ENCODE measurements at places on chromosomes 6 and 20.

DNA sequence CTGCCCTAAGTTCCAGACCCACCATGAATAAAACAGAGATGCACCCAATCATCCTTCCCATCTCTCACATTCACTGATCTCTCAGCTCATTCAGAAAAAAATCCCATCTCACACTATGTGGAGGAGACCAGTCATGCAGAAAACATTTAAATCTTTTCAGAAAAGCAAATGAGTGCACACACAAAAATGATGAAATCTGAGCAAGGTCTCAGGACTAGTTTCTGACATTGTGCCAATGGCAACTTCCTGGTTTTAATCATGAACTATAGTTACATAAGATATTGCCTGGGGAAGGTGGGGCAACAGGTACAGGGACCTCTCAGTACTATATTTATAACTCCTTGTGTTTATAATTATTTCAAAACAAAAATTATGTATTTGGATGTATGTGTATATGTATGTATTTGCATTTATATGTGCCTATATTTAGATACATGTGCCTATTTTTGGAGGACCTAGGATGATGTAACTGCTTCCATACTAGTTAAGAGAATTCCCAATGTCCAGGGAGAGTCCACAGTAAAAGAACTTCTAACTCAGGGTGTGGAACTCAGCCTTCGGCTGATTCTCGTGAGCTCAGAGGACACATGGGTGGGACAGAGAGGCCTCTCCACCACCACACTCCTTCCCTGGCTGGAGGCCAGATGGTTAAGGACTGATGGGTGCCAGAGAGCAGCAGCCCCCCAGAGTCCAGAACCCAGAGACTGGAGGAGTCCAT is 71.7 kb upstream of the MAP3K4 start:
- no peak overlapping the region for H3K4me3 ChIP-seq
- no peak for DNase-seq
- peaks cover 6% of the 10 kb centered on the region for H3K36me3 ChIP-seq

DNA sequence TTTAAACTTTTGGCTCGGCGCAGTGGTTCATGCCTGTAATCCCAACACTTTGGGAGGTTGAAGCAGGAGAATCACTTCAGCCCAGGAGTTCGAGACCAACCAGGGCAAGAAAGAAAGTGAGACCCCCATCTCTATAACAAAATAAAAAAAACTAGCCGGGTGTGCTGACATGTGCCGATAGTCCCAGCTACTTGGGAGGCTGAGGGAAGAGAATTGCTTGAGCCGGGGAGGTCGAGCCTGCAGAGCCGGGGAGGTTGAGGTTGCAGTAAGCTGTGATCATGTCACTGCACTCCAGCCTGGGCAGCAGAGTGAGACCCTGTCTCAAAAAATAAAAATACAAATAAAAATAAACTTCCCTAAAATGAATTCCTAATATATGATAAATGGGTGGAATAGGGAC is 50.4 kb downstream of the ZMYND8 start:
- H3K4me1 ChIP-seq, result peaks cover 26% of the 10 kb centered on the region
- DNase-seq, result no peak
- no peak overlapping the region for H3K27ac ChIP-seq
- H3K4me3 ChIP-seq, result no peak overlapping the region

DNA sequence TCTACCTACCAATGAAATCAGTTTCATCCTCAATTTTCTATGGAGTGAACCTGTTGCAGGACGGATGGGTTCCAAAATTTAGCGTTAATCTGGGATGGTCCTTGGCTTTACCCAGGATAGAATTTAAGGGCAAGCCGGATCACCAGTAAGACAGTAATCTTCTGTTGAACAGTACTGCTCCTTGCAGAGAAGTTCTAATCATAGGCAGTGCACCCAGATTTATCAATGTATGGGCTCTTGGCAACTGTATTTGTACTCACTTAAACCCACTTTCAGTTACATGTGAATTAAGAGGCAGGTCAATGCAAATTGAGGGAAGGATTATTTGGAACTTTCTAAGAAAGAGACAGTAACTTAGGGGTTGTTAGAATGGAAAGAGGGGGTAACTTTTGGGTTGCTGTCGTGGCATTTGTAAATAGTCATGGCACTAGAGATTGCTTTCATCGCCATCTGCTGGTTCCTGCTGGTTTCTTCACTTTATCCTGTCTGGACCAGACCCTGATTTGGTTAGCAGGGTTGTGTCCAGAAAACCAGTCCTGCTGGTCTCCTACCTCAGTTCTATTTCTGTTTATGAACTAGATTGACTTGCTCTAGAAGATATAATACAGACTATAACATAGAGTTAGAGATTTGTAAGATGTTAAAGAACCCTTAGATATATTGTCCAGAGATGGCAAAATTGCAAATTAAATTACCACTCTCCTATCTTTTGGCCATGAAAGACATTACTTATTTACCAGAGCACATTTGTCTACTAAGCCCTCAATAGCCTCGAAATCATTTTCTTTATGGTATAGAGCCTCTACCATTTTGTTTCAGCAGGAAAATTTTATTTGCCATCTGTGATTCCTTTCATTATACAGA is 646.3 kb downstream of the UTRN start:
- no peaks in the 10 kb centered on the region for H3K4me1 ChIP-seq
- H3K4me3 ChIP-seq, result no peak overlapping the region
- no peaks in the 10 kb centered on the region for H3K27me3 ChIP-seq
- peaks cover 5% of the 10 kb centered on the region for H3K36me3 ChIP-seq
- no peak overlapping the region for H3K27ac ChIP-seq
- DNase-seq, result peak; percentile 41

GRCh38 chr6:11262242-11262641 is 29.8 kb upstream of the NEDD9 start:
- H3K36me3 ChIP-seq, result no peaks in the 10 kb centered on the region
- H3K27ac ChIP-seq, result no peak overlapping the region
- H3K4me1 ChIP-seq, result no peaks in the 10 kb centered on the region

DNA sequence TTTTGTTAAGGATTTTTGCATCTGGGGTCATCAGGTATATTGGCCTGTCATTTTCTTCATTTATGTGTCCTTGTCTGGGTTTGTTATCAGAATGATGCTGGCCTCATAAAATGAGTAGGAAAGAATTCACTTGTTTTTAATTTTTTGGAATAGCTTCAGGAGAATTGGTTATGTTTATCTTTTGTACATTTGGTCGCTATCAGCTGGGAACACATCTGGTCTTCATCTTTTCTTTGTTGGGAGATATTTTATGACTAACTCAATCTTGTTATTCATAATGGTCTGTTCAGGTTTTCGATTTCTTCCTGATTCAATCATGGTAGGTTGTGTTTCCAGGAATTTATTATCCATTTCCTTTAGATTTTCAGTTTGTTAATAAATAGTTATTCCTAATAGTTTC is 207.5 kb upstream of the ASCC3 start:
- no peak overlapping the region for H3K27ac ChIP-seq
- DNase-seq, result no peak
- H3K4me1 ChIP-seq, result no peaks in the 10 kb centered on the region
- H3K27me3 ChIP-seq, result peaks cover 1% of the 10 kb centered on the region
- no peak overlapping the region for H3K4me3 ChIP-seq

DNA sequence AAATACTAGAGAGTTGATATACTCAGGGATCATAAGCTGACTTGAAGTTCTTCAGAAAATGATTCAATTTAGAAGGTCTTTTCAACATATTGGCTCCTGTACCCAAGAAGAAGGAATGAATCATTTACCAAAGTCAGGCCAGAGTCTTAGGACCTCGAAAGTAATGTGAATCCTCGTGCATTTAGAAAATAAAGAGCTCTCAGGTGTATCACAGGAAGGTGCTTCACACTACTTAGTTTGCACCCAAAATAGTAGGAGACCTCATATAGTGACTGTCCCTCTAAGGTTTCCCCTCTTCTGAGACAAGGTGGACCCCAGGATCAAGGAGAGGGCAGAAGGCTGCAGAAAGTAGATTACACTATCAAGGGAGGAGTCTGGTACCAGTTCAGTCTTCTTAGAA is 71.8 kb downstream of the F13A1 start:
- H3K4me1 ChIP-seq, result no peaks in the 10 kb centered on the region
- no peaks in the 10 kb centered on the region for H3K27me3 ChIP-seq

All from endothelial cell (in vitro differentiated cells).